ENCODE measurements at places on chromosomes 4 and X. TPM values are rescaled to one million over a fixed set of nuclear protein-coding genes. Genes with fewer than 3 reads are reported as not detected.

GRCh38 chrX:11566789-11567188 lies 98.9 kb downstream of the ARHGAP6 start:
- peak; percentile 25 for DNase-seq

The DIPK2B gene
- polyA plus RNA-seq: 10.9 TPM

The AR gene
- 0.43 TPM for polyA plus RNA-seq

DNA sequence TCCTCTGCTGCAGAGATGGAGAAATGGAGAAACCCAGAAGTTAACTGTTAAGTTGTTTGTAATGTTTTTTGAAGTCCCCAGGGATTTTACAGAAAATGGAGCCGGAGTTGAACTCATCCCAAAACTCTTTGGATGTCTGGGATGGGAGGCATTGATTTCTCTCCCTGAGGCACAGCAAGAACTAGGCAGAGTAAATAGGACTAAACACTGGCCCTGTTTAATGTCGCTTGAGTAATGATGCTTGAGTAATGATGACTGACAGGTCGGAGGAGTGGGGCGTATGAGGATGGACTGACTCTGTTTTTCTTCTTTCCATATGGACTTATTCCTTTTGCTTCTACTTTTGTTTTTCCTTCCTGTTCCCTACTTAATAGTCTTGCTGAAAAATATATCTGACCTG lies 69.9 kb downstream of the ARHGAP10 start:
- DNase-seq: no peak

DNA sequence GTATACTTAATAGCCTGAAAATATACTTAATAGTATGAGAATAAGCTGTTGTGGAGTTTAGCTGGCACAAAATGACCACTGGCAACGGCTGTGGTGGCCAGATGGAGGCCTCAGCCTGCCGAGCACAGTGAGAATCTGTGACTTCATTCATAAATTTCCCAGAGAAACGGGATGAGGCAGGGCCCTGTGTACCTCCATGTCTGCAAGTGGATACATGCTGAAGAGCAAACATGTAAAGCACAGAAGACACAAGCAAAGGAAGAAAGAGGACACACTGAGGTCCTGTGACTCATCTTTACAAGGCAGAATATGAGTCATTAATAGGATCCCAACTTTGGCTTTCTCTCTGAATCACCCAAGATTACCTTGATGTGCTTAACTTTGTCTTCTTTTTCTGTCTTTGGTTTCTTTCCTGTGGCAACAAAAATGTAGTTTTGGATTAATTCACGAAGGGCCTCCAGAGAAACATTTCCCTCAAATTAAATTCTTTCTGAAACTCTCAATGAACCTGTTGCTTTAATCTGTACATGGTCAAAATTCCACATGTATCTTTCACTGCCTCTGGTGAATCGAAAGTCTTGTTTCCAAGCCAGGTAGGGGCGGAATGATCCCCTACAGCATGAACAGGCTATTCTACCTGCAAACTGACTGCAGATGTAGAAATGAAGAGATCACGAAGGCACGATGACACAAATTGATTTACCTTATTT lies 56.4 kb downstream of the IRF2 start:
- DNase-seq: no peak

DNA sequence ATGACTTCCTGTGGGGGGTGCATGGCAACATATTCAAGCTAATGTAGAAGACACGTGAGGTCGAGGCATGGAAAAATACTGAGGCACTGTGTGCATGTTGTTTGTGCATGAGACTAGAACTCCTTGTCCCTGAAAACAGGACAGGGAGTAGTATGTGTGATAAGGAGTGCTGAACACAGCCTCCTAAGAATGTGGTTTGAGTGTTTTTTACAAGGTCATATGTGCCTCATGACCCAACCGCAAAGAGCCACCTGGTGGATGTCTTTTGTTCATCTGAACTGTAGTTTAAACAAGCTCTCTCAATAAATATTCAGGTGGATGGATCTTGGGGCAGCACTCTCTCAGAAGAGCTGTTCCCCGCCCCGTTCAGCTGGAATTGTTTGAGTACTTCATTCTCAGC lies 226.6 kb downstream of the NLGN4X start:
- DNase-seq: no peak

The MAGEA10 gene
- not detected for polyA plus RNA-seq

DNA sequence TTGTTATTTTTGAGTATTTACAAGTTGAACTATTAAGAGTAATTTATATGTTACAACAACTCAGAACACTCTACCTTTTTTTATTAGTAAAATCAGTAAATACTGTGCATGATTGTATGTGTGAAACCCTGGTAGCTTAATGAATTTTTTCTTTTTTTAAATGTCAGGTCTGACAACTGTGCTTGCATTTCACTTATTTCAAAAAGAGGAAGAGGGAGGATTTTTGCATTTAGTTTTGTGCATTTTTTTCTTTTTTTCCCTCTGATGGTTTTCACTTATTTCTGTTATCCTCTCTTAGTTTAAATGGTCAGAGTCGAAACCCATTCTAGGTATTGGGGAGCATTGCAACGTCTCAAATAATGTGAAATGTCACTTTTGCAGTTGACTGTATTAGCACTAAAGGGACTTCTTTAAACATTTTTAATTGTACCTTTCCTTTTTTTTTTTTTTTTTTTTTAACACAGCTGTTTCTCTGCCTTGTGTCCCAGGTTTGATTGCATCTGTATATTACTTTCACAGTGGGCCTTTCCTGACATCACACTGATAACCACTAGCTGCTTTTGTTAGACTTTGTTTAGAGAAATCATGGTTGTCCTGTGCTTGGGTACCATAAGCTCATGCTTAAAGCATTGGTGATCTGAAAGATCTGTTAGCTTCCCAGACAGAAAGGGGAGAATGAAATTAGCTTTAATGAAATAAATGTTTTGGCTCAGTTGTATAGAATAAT lies 28.5 kb downstream of the MOB1B start:
- no peak for DNase-seq

The ENPEP gene
- polyA plus RNA-seq: 1.8 TPM

- DNase-seq: no peak
Observed at GRCh38 chr4:60315586-60315985, 884.5 kb upstream of the ADGRL3 start.
